ENCODE measurements at places on chromosomes 5 and 9.

DNA sequence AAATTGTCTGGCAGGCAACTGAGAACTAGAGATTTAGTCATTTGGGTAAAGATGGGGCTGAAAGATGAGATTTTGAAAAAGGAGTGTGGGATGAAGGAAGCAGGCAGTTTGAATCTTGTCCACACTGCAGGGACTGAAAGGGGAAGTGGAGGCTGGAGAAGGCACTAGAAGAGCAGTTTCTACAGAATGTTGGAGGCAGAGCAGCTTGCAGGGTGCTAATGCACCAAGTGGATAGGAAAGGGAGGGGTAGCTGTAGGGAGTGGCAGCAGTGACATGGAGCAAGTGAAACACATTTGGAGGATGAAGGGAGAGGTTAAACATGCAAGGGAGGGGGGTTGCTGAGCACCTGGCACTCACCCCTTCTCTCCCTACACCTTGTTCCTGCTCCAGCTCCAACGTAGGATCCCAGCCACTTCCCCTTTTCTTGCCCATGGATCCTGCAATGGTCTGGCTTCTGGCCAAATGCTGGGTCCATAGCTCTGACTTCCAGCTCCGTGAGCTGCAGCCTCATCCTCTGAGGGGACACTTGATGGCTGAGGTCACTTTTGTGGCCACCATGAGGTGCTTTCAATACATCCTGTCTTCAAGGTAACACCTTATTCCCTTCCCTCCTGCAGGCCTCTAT is 30.0 kb upstream of the FGD3 start:
- H3K36me3 ChIP-seq, result peaks cover 1% of the 10 kb centered on the region
- peaks cover 25% of the 10 kb centered on the region for H3K27me3 ChIP-seq
- no peak for DNase-seq
- H3K27ac ChIP-seq, result no peak overlapping the region
- peaks cover 6% of the 10 kb centered on the region for H3K4me1 ChIP-seq

- no peaks in the 10 kb centered on the region for H3K36me3 ChIP-seq
- DNase-seq, result no peak
- no peak overlapping the region for H3K27ac ChIP-seq
- H3K4me1 ChIP-seq, result no peaks in the 10 kb centered on the region
- no peaks in the 10 kb centered on the region for H3K27me3 ChIP-seq
- no peak overlapping the region for H3K4me3 ChIP-seq
These were observed 121.2 kb upstream of the PTPN3 start for GRCh38 chr9:109619310-109619709.

DNA sequence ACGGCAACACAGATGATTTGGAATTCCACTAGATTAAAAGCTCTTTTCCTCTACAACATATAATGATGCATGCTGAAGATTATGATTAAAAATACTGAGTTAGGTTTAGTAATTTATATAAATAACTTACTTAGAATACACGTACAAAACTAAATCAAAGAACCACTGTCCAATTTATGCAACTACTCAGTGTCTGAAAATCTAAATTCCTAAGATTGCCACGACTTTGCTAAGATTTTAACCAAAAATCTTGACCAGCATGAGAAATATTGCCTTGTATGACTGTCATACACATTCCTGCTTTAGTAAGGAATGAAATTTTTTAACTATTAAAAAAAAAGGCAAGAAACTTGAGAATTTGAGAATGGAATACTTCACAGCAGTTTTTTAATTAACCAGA is 292.4 kb downstream of the ZNF608 start:
- DNase-seq, result no peak
- no peak overlapping the region for H3K27ac ChIP-seq
- no peaks in the 10 kb centered on the region for H3K27me3 ChIP-seq
- H3K4me1 ChIP-seq, result peaks cover 39% of the 10 kb centered on the region

- no peaks in the 10 kb centered on the region for H3K4me1 ChIP-seq
- no peaks in the 10 kb centered on the region for H3K27me3 ChIP-seq
- DNase-seq, result no peak
- H3K36me3 ChIP-seq, result peaks cover 30% of the 10 kb centered on the region
- H3K27ac ChIP-seq, result no peak overlapping the region
These were observed 48.7 kb downstream of the KIAA1958 start for GRCh38 chr9:112535301-112535700.

DNA sequence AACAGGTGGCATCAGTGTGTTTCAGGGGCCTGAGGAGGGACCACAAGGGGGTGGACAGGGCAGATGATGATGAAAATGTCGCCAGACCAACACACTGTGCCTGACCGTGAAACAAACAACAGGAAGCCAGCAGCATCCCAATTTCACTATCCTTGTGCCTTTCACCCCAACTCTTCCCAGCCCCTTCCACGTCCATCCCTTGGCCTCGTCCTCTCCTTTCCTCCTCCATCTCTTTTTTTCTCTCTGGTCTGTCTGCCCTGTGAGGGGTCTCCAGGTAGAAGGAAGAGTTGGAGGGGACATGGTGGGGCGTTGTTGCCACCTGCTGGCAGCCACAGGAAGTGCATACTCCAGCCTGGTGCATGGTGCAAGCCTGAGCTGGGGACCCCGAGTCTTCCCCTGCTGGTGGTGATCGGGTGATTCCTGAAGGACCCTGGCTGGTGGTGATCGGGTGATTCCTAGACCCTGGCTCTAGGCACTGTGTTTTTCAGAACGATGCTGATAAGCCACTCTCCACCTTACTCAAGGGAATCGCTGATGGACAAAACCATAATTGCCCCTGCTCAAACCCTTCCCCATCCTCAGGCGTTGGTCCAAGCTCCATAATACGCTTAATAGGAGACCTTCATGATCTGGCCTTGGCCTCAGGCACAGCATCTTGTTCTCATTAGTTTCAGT is 21.7 kb upstream of the NSD1 start:
- H3K4me1 ChIP-seq, result no peaks in the 10 kb centered on the region
- peak; percentile 81 for DNase-seq
- H3K36me3 ChIP-seq, result peaks cover 2% of the 10 kb centered on the region
- H3K27me3 ChIP-seq, result peaks cover 3% of the 10 kb centered on the region
- H3K4me3 ChIP-seq, result no peak overlapping the region

GRCh38 chr9:116087751-116088194 is 65.8 kb upstream of the PAPPA start:
- H3K4me1 ChIP-seq, result no peaks in the 10 kb centered on the region
- no peak overlapping the region for H3K4me3 ChIP-seq
- H3K36me3 ChIP-seq, result no peaks in the 10 kb centered on the region
- no peak overlapping the region for H3K27ac ChIP-seq

- no peak for DNase-seq
- H3K4me1 ChIP-seq, result peaks cover 1% of the 10 kb centered on the region
- no peaks in the 10 kb centered on the region for H3K27me3 ChIP-seq
- H3K4me3 ChIP-seq, result no peak overlapping the region
These were observed 19.9 kb downstream of the GOLM1 start for GRCh38 chr9:86079421-86079831.
